CD4-positive, alpha-beta T cell treated with Interleukin-6 at 100 ng/mL for 8 hours (primary cell): ENCODE measurements at places on chromosomes 4 and X.
A peak's percentile ranks its signal among the peaks of the same experiment; 100 is the strongest.

GRCh38 chrX:33195698-33196097 is 15.7 kb downstream of the DMD start:
- no peak for DNase-seq

GRCh38 chr4:102574317-102574716 is 73.2 kb downstream of the NFKB1 start:
- DNase-seq, result peak; percentile 5

GRCh38 chrX:39288592-39288991 is 487.3 kb downstream of the MID1IP1 start:
- no peak for DNase-seq

DNA sequence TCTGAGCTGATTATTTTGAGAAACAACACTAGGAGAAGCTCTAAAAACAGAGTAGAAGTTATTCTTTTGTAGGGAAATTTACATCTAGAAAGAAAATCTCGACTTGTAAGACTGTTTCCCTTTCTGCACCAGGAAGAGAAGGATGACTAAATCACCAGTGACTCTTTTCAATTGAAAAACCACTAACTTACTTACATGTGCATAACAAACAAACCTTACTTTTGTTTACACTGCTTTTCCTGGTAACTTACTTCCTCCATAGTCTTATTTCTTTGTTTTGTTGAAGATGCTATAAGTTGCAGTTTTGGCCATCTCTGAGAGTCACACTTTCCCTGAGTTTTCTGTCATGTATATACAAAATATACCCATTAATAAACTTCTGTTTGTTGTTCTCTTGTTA is 293.6 kb upstream of the FAT4 start:
- DNase-seq, result no peak

DNA sequence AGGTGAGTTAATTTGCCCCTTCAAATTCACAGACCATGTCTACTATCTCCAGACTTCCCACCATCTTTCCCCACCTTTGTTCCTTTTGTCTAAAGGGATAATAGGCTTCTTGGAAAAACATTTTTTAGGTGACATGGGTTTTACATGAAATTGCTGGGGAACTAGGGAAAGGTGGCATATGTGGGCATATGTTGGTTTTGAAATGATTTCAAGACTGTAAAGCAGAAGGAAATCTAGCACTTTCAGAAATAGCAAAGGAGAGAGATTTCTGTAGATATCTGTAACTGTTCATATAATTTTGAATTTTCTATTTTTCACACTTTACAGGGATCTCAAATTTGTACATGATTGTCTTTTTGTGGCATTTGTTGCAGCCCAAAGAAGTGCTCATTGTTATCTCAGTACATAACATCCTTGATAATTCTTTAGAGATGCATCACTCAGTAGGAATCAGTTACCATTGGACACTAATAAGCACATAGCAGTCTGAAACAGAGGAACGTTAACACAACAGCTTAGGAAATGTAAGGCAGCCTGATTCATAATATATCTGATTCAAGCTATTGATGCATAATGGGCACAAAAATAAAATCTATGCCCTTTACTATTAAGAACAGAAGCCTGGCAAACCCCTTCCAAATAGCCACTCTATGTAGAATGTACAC is 659.7 kb downstream of the CENPC start:
- no peak for DNase-seq

- DNase-seq, result no peak
Measured at GRCh38 chrX:67290489-67291220, 253.2 kb upstream of the AR start.

- DNase-seq, result no peak
Measured at GRCh38 chr4:26484516-26484915, 5.8 kb downstream of the CCKAR start.

GRCh38 chr4:20809812-20810211 is 109.6 kb downstream of the PACRGL start:
- DNase-seq, result no peak

- no peak for DNase-seq
Measured at GRCh38 chr4:76458825-76459224, 23.8 kb downstream of the SHROOM3 start.

DNA sequence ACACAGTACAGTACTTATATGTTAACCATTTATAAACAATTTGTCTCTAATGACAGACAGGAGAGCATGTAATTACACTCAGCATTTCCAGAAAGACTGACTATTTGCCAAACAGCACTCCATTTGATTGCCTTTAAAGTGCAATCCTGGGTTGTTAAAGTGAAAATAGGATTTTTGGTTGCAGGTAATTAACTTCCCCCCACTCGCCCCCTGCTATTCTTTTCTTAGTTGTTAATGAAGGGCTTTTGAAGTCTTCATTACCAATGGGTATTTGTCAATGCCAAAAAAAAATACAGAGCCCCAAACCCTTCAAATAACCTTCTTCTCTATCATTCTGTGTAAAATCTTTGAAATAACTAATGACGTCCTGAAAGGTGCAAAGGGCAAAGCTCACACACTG is 825.6 kb downstream of the STPG2 start:
- DNase-seq, result no peak

- DNase-seq, result peak; percentile 68
Measured at GRCh38 chr4:36244257-36245082, at the start of gene ARAP2. Gene ARAP2, minus strand, starts transcription at chr4:36244514. Its CDS starts 15,028 bp downstream, at chr4:36229486.

- no peak for DNase-seq
Measured at GRCh38 chr4:90317785-90318184, 190.6 kb downstream of the CCSER1 start.

DNA sequence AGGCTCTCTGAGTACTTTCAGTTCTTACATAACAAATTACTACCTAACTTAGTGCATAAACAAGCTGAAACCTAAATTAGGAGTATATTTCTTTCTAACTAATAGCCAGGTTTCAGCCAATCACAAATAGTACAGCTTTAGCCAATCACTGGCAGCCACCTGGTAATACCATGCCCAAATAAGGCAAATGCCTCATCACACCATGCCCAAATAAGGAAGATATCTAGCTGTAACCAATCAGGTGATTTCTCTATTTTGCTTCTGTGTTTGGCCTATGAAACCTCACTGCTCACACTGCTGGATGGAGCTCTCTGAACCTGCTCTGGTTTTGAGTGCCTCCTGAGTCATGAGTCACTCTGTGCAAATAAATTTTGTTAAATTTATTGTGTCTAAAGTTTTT is 113.5 kb downstream of the DDIT4L start:
- DNase-seq, result no peak
